ENCODE measurements at places on chromosomes 3 and 15. TPM values are rescaled to one million over a fixed set of nuclear protein-coding genes. Genes with fewer than 3 reads are reported as not detected.

LSAMP gene
- total RNA-seq: 7.9 TPM

BCHE gene
- total RNA-seq: 1.9 TPM

FYCO1 gene
- total RNA-seq: 26.5 TPM

GABRR3 gene
- total RNA-seq: not detected

TATDN2 gene
- total RNA-seq: 19.5 TPM

ISLR gene
- 259 TPM for total RNA-seq

DPP8 gene
- total RNA-seq: 20.8 TPM

ACTR8 gene
- 22.8 TPM for total RNA-seq

UBAP1L gene
- total RNA-seq: 0.75 TPM
